Psoas muscle (tissue), 8 donors: ENCODE measurements at places on chromosomes 3 and 15. TPM values are rescaled to one million over a fixed set of nuclear protein-coding genes. Genes with fewer than 3 reads are reported as not detected.

DNA sequence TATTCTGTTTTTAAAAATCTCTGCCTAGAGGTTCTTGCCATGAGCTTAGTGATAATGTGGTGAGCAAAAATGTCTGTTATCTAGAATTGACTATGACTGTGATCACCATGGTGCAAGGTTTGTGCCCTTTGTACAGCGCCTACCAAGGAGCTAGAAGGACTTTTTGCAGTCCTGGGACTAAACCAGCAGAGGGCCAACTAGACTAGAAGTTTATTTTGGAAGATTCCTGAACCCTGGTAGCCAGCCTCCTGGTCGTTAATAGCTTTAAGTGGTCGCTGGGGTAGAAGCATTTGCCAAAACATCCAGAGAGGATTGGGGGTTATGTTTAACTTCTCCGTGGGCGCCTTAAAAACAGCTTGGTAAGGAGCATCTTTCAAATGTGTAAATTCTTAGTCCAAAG, 7.8 kb downstream of the SCG5 start:
- DNase-seq: no peak
- no peaks in the 10 kb centered on the region for H3K27me3 ChIP-seq
- H3K27ac ChIP-seq: no peak overlapping the region
- H3K36me3 ChIP-seq: no peaks in the 10 kb centered on the region
- H3K4me1 ChIP-seq: no peaks in the 10 kb centered on the region

- no peak for DNase-seq
- no peak overlapping the region for H3K27ac ChIP-seq
- peaks cover 26% of the 10 kb centered on the region for H3K4me1 ChIP-seq
- H3K4me3 ChIP-seq: no peak overlapping the region
Measured at GRCh38 chr3:30664459-30664858, 58.1 kb downstream of the TGFBR2 start.

DNA sequence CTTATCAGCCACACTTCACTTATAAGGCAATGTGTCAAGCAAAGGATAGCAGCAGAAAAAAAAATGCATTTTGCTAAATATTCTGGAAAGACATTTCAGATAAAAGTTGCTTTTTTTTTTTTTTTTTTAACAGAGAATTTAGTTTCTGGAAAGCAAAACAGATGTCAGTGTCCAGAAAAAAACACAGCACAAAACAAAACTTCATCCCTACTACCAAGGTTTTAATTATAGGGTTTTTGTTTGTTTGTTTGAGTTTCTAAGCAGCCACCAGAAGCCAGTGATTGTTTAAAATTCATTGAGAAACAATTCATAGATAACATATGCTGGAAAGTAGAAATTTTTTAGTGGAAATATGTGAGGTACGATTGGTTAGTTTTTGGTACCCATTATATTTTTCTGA, 1202.7 kb downstream of the OTOL1 start:
- no peaks in the 10 kb centered on the region for H3K36me3 ChIP-seq
- DNase-seq: no peak
- no peak overlapping the region for H3K27ac ChIP-seq
- no peaks in the 10 kb centered on the region for H3K27me3 ChIP-seq

GRCh38 chr3:135109681-135110080, 314.6 kb downstream of the EPHB1 start:
- H3K4me3 ChIP-seq: no peak overlapping the region
- no peaks in the 10 kb centered on the region for H3K4me1 ChIP-seq

GRCh38 chr15:35678774-35679173, 132.8 kb upstream of the DPH6 start:
- H3K4me3 ChIP-seq: no peak overlapping the region
- DNase-seq: no peak
- peaks cover 9% of the 10 kb centered on the region for H3K4me1 ChIP-seq
- H3K27ac ChIP-seq: no peak overlapping the region
- H3K36me3 ChIP-seq: no peaks in the 10 kb centered on the region

- no peaks in the 10 kb centered on the region for H3K27me3 ChIP-seq
- DNase-seq: no peak
- no peaks in the 10 kb centered on the region for H3K4me1 ChIP-seq
- no peaks in the 10 kb centered on the region for H3K36me3 ChIP-seq
Measured at GRCh38 chr3:182533394-182533793, 259.9 kb upstream of the ATP11B start.

- H3K4me1 ChIP-seq: peaks cover 2% of the 10 kb centered on the region
- H3K4me3 ChIP-seq: no peak overlapping the region
- H3K27ac ChIP-seq: no peak overlapping the region
- DNase-seq: no peak
- H3K36me3 ChIP-seq: peaks cover 51% of the 10 kb centered on the region
Measured at GRCh38 chr3:47976135-47976732, 40.0 kb downstream of the MAP4 start.

DNA sequence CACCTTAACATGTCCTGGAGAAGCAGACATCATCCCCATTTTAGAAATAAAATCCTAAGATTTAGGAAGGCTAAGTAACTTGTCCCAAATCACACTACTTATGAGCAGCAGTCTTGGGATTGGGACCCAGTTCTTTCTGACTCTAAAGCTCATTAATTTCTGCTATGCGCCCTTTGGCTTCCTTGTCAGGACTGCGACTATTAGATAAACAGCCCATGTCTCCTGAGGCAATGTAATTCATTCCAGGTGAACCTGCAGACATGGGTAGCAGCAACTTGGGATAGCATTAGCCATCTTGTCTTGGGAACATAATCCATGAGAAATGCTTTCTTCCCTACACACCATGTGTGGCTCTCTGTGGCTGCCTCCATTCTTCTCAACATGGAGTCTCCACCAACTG, 32.3 kb upstream of the FBN1 start:
- DNase-seq: no peak
- H3K4me3 ChIP-seq: no peak overlapping the region
- H3K27ac ChIP-seq: no peak overlapping the region
- H3K36me3 ChIP-seq: no peaks in the 10 kb centered on the region
- no peaks in the 10 kb centered on the region for H3K27me3 ChIP-seq

- DNase-seq: no peak
- no peak overlapping the region for H3K27ac ChIP-seq
- H3K36me3 ChIP-seq: no peaks in the 10 kb centered on the region
Measured at GRCh38 chr3:196131921-196132320, 50.0 kb upstream of the TFRC start.

DNA sequence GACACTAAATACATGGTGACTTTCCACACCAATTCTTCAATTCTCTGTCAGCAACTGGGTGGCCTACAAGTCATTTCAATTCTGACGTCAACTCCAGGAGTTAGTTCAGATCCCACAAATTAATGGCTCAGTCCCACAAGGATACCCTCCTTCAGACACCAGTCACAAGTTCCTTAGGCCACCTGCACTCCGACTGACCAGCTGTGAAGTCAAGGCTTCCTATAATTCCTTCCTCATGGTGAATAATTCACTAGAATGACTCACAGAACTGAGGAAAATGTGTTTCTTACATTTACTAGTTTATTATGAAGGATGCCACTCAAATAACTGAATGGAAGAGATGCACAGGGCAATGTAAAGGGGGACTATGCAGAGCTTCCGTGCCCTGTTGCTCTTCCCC, 6.3 kb upstream of the PIAS1 start:
- no peak for DNase-seq
- no peaks in the 10 kb centered on the region for H3K4me1 ChIP-seq

GRCh38 chr3:180059356-180059755, 22.6 kb upstream of the PEX5L start:
- no peak overlapping the region for H3K4me3 ChIP-seq
- no peaks in the 10 kb centered on the region for H3K36me3 ChIP-seq

GRCh38 chr3:77160931-77161497, 121.1 kb downstream of the ROBO2 start:
- no peaks in the 10 kb centered on the region for H3K4me1 ChIP-seq
- no peak for DNase-seq
- no peaks in the 10 kb centered on the region for H3K36me3 ChIP-seq
- no peak overlapping the region for H3K4me3 ChIP-seq
- H3K27me3 ChIP-seq: no peaks in the 10 kb centered on the region

GRCh38 chr3:124885466-124886167, 1.5 kb downstream of the ITGB5 start:
- peaks cover 14% of the 10 kb centered on the region for H3K4me1 ChIP-seq
- no peaks in the 10 kb centered on the region for H3K36me3 ChIP-seq
- peak overlapping the region; percentile 91 for H3K4me3 ChIP-seq
- DNase-seq: no peak
- peak overlapping the region; percentile 92 for H3K27ac ChIP-seq

DNA sequence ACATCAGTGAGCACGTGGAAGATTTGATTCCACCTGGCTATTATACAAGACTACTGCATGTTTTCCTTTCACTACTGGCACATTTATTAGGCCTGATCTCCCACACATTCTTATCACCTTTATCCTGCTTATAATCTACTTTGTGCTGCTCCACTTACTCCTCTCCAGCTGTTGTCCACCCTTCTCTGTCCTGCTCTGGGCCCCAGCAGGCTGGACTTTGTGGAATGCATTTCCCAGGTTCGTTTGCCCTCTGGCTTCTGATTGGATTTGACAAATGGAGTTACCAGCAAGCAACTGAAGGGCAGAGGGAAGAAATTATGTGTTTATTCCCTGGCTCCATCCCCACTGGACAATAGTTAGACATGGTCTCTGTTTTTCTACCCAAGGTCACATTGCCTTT, 75.5 kb downstream of the DCLK3 start:
- no peaks in the 10 kb centered on the region for H3K27me3 ChIP-seq
- no peak overlapping the region for H3K27ac ChIP-seq
- no peaks in the 10 kb centered on the region for H3K4me1 ChIP-seq
- H3K4me3 ChIP-seq: no peak overlapping the region

GRCh38 chr3:176950743-176951142, 246.5 kb downstream of the TBL1XR1 start:
- H3K36me3 ChIP-seq: no peaks in the 10 kb centered on the region
- no peaks in the 10 kb centered on the region for H3K27me3 ChIP-seq
- no peak for DNase-seq

GRCh38 chr3:155232605-155233004, 60.9 kb downstream of the STRIT1 start:
- H3K4me3 ChIP-seq: peak overlapping the region; percentile 32
- peaks cover 27% of the 10 kb centered on the region for H3K4me1 ChIP-seq
- H3K36me3 ChIP-seq: no peaks in the 10 kb centered on the region
- DNase-seq: peak; percentile 88

Gene GOLGA8S
- total RNA-seq: 0.04 TPM

Gene QTRT2
- total RNA-seq: 9.6 TPM

Gene IQCH
- total RNA-seq: 0.90 TPM

Gene ECE2
- total RNA-seq: not detected

Gene IQSEC1
- 45.4 TPM for total RNA-seq

Gene GOLGA8T
- total RNA-seq: not detected

Gene RUVBL1
- total RNA-seq: 14.5 TPM

Gene MCF2L2
- total RNA-seq: 0.39 TPM

Gene IL5RA
- not detected for total RNA-seq

Gene AKAP13
- total RNA-seq: 120 TPM

Gene SOX2
- total RNA-seq: not detected

Gene SLCO2A1
- total RNA-seq: 4.2 TPM
